ENCODE measurements at places on chromosomes 11 and 22. TPM values are rescaled to one million over a fixed set of nuclear protein-coding genes. Genes with fewer than 3 reads are reported as not detected.

DNA sequence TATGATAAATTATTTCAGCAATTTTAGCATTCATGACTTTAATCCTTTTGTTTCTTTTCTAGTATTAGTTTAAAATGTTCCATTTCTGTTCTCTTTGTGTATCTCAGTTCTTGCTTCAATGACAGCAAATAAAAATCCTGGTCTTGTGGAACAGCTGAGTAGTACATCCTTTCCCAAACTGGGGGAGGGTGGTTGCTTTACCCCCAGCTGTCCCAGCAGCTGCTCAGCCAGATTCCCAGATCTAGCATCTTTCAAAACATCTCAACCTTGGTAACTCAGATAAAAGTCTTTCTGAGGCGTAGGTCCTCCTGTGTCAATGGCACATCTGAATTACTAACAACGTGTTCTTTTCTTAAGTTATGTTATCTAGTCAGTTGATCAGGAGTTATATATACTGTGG lies 72.2 kb upstream of the GRK2 start:
- DNase-seq, result no peak

DNA sequence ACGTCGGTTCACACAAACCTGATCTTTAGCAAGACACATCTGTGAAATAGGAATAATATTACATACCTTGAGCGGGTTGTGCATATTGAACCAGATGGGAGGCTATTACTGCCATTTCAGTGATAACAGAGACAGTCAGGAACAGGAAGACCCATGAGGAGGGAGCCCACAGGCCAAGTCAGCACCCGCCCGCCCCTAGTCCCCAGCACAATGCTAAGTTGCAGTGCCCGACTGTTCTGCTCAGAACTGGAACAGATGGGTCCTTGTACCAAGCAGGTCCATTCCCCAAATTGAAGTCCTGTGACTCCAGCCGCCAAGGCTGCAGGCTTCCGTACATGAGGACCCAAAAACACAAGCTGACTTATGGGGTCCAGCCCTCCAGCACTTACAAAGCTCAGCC lies 9.3 kb downstream of the CXCR5 start:
- no peak for DNase-seq

Gene FAU
- total RNA-seq, result 1,067 TPM

- no peak for DNase-seq
Observed at GRCh38 chr11:57640068-57640800, 9.5 kb downstream of the YPEL4 start.

Gene RIBC2
- total RNA-seq, result 2.2 TPM

DNA sequence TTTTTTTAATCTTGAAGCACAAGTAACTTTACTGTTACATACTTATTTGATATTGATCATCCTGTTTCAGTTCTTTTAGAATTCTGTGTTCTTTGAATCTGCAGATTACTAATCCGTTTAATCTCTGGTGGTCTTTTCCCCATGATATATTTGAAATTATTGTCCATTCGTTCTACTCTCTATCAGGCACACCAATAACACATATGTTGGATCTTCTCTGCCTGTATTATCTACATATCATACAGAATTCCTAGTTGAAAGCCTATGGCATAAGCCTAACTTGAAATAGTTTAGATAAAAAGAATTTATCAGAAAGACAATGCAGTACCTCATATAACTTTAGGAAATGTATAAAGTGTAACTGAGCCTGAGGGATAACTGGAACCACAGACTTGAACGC lies 32.6 kb downstream of the STK33 start:
- DNase-seq, result no peak

DNA sequence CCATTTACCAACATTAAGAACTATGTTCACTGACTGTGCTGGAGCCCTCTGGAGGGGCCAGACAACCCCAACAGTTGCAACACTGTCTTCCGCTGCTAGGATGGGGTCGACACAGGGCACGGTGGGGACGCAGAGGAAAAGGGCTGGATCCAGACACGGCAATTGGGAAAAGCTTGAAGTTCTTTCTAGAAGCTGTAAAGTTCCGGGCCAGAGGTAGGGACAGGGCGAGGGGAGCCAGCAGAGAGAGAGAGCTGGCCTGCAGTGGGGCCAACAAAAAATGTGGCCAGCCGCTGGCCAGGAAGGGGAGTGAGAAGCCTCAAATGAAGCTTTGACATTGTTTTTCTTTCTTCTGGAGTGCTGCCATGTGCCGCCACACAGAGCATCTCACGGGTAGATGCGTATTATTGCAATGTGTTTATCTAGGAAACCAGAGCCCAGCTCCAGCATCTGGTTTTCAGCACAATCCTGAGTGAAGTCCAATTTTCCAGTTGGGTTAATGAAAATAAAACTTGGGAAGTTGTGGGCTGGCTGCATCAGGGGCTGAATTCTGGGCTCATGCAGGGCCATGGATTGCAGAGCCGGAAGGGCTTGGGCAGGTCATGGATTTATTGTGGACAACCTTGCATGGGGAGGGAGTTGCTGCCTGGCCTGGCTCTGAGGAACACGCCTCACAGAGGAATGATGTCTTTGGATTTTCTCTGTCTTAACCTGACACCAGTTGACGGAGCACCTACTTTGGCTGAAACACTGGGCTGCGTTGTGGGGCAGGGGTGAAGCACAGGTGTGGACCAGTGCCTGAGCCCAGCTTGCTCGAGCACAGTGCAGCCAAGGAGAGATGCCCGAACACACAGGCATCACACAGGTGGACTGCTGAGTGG lies 67.6 kb upstream of the AMPD3 start:
- DNase-seq, result no peak

GRCh38 chr11:124415356-124415923 lies 9.2 kb downstream of the OR8B4 start:
- DNase-seq, result no peak

Gene DBX1
- not detected for total RNA-seq

- no peak for DNase-seq
Observed at GRCh38 chr11:48047616-48048015, 67.3 kb downstream of the PTPRJ start.

DNA sequence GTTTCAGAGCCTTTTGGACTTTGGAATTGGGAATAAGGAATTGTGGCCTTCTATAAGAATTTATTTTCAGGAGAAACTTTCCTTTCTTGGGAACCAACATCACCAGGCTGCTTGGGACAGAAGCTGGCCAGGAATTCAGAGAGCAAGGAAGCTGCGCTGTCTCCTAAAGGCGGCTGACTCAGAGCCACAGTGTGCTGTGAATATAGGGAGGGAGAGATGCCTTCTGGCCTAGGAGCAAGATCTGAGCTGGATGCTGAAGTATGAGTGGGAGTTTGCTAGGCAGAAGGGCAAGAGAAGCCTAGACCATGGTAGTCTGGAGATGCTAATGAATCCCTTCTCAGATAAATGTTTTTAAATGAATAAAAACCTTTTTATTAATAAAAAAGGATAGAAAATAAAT lies 213.7 kb upstream of the TBCEL start:
- no peak for DNase-seq

Gene C2CD2L
- total RNA-seq, result 4.7 TPM

Gene RASL10A
- total RNA-seq, result 0.47 TPM

Gene CAPRIN1
- 135 TPM for total RNA-seq

Gene CD248
- total RNA-seq, result 3.0 TPM

GRCh38 chr11:110289472-110289871 lies 6.9 kb downstream of the RDX start:
- DNase-seq, result no peak

GRCh38 chr22:32822179-32822877 lies 20.8 kb downstream of the TIMP3 start:
- no peak for DNase-seq

GRCh38 chr11:95282291-95282751 lies 51.3 kb upstream of the SESN3 start:
- DNase-seq, result no peak

Gene CD3G
- total RNA-seq, result 227 TPM

GRCh38 chr11:4863876-4864275 lies 14.9 kb upstream of the OR51S1 start:
- no peak for DNase-seq

DNA sequence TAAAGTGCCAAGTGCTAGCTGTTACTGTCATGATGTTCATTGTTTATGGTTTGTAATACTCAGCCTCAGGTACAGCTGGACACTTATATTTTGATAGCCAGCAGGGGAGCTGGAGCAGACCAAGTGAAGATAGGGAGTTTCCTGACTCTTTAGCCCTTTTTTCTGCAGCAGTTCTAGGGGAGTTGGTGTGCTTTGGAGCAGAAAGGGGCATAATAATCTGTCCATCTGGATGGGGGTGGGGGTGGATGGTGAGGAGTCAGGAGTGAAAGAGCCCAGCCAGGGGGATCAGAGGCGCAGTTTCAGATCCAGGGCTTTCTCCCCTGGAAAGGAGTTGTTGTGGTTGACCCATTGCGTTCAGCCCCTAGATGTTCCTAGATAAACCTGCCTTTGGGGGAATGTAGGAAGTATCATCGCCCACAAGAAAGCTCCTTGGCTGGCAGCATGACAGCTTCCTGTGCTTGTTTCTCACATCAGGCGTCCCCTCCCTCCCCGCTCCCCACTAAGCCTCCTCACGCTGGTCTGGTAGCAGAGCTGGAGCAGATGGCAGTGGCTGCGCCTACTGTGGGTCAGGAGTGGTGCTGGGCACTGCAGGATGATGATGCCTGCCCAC lies 41.9 kb downstream of the MED15 start:
- peak; percentile 70 for DNase-seq

Gene CARD10
- 1.1 TPM for total RNA-seq

DNA sequence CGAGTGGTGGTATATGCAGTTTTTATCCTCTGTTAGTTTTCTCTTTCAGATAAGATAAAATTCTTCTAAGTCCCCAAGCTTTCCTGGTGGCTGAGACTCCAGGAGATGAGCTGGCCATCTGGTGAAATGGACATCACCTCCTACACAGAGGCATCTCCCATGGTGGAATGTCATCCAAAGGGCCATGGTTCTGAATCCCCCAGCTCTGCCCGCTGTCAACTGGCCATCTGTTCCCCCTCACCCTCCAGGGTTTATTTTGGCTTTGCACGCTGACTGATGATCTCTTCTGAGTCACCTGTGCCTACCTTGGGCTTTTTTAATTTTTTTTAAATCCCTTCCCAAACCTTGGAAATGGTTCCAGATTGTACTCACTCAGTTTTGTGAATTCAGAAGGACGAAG lies 142.2 kb downstream of the HIPK3 start:
- no peak for DNase-seq

DNA sequence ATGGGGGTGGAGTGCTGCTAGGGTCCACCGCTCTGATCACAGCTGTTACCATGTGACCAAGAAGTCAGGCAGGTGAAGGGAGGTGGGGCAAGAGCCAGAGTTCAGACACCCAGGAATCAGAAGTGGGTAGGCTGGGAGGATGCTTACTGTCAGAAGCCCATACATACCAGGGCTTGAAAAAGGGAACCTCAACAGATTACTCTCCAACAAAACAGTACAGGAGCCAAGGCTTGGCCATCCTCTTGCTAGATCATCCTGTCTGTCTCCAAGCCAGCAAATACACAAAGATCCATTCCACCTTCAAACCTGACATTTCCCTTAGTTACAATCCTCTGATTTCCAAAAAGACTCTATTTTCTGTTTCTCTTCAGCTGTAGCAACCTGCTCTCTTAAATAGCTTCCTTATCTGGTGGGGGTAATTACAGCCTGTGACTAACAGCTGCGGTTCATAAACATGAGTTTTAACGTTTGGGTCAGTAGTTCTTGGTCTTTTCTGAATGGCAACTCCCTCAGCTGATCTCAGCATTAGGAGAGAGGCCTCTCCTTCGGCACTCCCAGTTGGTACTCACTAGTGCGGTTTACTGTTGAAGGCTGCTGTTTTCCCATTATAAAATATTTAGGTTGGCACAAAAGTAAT lies 31.1 kb upstream of the WT1 start:
- DNase-seq, result no peak

- no peak for DNase-seq
Observed at GRCh38 chr11:128551611-128552335, 35.6 kb downstream of the ETS1 start.

GRCh38 chr11:58576887-58577471 lies 1.3 kb upstream of the LPXN start:
- no peak for DNase-seq

Gene GPHA2
- 0.47 TPM for total RNA-seq

Gene TPBGL
- total RNA-seq, result 0.05 TPM

DNA sequence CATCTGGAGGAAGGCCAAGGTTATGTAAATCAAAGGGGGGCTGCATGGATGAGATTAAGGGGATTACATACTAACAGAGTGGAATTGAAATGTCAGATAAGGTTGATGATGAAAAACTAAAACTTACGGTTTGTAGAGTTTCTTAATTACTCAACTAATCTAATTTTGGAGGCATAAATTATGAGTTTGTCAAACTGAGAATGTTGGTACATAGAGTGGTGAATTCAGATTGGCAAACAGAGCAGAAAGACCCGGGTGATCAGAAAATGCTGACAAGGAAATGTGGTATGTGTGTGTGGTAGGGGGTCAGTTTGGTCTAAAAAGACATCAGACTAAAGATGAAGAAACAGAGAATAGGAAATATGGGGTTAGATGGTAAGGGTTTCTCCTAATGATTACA lies 11.0 kb downstream of the MS4A6E start:
- no peak for DNase-seq

DNA sequence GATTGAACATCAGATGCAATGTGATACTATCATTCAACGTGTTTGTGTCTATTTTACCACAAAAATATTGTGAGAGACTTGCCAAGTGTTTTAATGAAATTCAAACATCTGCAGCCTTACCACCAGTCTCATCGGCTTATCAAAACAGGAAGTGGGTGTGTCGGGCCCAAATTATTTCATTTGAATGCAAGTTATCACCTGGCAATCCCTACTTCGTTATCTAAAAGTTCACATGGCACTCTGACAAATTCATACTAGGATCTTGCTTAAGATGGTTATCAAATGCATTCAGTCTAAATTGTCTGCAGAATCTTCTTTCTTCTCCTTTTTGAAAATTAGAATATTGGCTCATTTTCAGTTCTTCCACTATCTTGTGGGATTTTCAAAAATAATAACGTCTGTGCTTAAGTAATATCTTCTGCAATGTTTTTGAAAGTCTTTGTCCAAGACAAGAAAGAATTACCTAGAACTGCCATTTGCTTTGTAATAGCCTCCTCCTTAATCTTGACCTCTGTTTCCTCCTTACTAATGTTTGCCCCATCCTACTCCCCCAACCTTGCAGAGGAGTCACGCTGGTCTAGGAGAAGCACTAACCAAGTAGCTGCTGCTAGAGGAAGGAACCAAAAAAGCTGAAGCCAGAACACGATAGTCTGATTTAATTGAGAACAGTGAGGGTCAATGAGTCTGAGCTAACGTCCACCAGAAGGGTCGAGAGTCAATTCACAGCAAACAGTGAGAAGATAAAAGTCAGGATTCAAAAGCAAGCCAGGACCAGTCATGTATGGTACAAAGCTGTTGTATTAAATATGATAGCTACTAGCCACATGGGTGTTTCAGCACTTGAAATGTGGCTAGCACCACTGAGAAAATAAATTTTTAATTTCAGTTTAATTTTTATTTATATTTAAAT lies 10.2 kb upstream of the BIRC3 start:
- DNase-seq, result no peak

- no peak for DNase-seq
Observed at GRCh38 chr11:130694488-130695045, 221.7 kb downstream of the SNX19 start.

GRCh38 chr11:72721276-72721675 lies 30.9 kb downstream of the ARAP1 start:
- no peak for DNase-seq

- no peak for DNase-seq
Observed at GRCh38 chr11:94671553-94672366, 96.4 kb upstream of the AMOTL1 start.

Gene AQP11
- total RNA-seq, result 0.14 TPM

Measured in thymus (tissue), 14 donors.